ENCODE measurements at places on chromosomes 7 and 10.

DNA sequence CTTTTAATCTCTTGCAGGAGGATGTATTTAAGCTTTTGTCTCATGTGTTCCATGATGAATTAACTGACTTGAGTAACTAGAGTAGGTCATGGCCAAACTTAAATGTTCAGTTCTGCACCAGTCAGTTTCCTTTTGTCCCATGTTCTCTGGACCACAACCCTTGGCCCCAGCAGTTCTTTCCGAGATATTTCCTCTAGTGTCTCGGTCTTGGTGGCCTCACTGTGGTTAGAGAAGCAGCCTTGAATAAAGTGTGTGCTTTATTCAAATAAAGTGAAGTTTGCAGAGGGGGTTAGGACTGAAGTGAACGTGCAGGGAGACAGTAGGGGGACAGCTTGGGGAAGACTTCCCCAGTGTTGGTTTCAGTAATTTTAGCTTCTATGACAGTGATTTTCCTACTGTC is 9.3 kb downstream of the ZNF212 start:
- no peak for DNase-seq

GRCh38 chr7:143518521-143518920 is 40.8 kb downstream of the TAS2R41 start:
- DNase-seq: no peak

DNA sequence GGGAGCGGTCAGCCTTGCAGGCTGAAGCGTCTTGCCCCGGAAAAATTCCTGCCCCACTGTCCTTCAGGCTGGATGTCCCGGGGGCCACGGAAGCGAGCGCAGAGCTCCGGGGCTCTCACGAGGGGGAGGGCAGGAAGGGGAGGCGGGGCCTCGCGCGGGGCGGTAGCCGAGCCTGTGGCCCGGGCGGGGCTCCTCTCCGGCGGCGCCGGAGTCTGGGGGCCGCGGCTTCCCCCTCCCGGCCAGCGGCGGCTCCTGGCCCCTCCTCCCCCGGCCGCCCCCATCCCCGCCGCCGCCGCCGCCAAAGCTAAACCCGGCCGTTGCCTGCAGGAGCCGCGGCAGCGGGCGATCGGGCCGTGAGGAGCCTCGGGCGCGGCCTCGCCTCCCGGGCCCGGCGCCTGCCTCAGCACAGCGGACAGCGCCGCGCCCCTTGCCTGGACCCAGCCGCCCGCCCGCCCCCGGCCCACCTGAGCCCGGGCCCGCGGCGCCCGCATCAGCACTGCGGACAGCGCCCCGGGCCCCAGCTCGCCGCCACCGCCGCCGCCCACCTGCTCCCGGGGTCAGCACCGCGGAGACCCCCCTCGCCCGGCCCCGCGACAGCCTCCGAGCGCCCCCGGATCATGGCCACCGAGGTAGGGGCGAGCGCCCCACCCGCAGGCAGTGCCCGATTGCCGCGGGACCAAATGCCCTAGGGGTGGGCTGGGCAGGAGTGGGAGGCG is at the start of gene GOLGA7B:
TSS of gene GOLGA7B (plus strand) at position 157 of the 716 bp plus-strand sequence. CDS start at position 618, 461 bp downstream.
- peak; percentile 67 for DNase-seq

- DNase-seq: no peak
Measured at GRCh38 chr7:120052884-120053382, 220.0 kb upstream of the KCND2 start.

DNA sequence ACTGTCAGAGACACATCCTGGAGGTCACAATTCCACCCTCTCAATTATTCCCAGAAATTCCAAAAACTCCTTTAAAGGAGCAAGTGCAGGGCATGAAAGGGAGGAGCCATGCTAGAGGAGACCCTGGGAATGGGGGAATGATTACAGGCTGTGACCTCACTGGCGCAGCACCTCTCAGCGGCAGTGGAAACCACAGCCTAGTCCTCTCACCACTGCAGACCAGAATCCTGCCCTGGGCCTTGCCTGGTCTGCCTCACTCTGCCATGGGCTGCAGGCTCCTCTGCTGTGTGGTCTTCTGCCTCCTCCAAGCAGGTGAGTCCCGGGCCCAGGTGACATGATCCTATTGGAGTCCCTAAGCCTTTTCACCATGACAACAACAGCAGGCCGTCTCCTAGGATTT is 50.5 kb upstream of the PRSS58 start:
- no peak for DNase-seq

GRCh38 chr10:60560451-60560850 is 170.8 kb upstream of the ANK3 start:
- no peak for DNase-seq

DNA sequence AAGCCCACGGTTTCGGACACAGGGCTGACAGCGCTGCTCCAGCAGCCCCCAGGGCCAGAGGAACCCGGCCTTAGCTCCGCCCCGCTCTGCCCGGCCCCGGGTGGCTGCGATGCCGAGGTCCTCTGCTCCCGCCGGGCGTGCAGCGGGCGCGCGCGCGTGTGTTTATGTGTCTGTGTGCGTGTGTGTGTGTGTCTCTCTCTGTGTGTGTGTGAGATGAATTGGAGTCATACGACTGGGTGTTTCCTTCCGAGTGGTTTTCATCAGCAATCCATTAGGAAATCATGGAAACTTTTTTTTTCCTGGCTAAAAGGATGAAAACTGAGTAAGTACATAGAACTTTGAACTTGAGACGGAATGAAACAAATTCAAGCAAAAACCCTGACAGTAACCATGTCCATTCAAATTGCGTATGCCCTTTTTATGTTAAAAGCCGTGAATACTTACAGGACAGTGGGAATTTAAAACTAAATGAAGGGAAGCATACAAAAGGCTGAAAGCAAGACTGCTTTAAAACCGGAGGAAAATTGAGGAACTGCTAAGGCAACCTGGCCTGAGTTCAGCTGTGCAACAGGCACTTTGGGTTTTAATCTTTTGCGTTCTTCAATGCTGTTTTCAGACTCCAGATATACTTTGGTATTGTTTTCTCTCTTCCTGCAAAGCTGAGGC is at the start of gene CPED1:
TSS of gene CPED1 (plus strand) at position 121 of the 666 bp plus-strand sequence. CDS start 911 bp downstream, outside the sequence.
- DNase-seq: no peak

DNA sequence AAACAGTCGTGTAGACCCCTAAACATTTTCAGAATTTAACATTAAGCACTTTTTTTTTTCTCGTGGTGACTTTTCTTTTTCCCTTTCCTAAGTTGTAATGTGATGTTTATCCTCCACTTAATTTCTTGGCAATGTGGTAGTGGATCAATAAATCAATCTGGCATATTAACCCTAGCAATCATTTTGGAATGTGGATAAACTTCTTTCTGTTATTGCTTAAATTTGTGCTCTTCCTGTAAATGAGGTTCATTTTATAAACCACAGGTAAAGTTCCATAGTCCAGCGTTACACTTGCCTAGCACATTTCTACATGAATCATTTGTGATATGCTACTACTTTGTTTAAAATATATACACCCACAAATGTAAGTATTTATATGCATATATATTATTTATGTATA is 247.4 kb upstream of the ETV1 start:
- no peak for DNase-seq

- DNase-seq: no peak
Measured at GRCh38 chr7:14196555-14196954, 207.1 kb upstream of the ETV1 start.

DNA sequence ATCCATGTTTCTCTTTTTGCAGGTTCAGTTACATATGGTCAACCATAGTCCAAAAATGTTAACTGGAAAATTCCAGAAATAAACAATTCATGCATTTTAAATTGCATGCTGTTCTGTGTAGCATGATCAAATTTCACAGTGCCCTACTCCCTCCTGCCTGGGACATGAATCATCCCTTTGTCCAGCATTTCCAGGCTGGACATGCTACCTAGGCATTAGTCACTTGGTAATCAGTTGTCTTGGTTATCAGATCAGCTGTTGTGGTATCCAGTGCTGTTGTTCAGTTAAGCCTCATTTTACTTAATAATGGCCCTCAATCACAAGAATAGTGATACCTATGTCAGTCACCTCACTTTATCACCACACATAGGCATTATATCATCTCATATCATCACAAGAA is 7.3 kb upstream of the PNLIP start:
- DNase-seq: no peak

- no peak for DNase-seq
Measured at GRCh38 chr7:89770161-89770560, 384.1 kb upstream of the STEAP1 start.

DNA sequence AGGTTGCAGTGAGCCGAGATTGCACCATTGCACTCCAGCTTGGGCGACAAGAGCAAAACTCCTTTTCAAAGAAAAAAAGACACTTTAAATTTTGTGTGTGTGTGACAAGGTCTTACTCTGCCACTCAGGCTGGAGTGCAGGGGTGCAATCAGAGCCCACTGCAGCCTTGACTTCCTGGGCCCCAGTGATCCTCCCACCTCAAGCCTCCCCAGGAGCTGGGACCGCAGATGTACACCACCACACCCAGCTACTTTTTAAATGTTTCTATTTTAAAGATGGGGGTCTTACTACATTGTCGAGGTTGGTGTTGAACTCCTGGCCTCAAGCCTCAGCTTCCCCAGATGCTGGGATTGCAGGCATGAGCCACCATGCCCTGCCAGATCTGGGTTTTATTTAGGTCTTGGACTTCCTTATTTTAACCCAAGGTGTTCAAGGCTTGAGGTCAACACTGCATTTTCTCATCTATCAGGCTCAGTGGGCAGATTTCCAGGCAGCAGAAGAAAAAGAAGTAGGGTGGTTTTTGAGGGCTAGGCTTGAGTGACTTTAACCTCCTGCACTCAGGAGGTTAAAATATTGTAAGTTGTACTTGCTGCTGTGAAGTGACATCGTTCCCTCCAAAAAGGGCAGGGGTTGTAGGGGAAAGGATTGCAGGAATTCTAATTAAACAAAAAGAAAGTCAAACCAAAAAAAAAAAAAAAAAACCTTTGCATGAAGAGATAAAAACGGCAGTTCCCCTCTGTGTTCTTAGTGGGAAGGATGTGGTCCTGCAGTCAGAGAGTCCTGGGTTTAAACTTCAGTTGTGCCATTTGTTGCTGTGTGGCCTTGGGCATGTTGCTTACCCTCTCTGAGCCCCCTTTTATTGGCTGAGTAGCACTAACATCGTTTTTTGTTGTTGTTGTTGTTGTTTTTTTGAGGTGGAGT is 71.5 kb downstream of the CARD11 start:
- DNase-seq: no peak
